NCI-H69 (cell line): ENCODE measurements at places on chromosomes 2 and 18.
A peak's percentile ranks its signal among the peaks of the same experiment; 100 is the strongest.

DNA sequence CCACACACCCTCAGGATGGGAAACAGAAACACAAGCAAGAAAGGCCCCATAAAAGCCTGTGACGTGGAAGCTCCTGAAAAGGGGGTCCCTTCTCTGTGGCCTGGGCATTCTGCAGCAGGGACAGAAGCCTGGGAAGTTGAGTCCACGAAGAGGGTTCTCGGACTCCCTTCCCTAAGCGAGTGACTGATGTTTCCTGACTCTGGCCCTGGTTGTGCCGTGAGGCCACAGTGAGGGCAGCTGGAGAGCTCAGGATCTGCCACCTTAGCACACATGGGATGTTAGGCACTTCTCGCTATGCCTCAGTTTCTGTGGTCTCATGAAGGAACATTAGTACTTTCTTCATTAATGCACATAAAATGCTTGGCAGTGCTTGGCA is 87.2 kb upstream of the ZFP36L2 start:
- DNase-seq, result no peak

DNA sequence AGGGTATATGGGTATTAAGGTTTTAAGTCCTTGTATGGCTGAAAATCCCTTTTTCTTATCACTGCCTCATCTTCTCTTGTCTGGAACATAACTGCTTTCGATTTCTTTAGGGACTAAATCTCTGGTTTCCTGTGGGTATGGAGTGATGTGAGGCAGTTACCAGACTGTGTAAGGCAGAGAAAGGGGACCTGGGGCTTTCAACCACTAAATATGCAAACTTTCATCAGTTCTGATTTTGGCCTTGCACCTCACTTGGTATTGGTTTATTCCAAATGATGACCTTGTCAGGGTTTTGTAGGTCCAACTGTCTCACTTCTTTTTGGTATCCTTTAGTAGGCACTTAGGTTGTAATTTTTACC is 9.3 kb downstream of the MAP4K4 start:
- no peak for DNase-seq

GRCh38 chr2:110872521-110872920 is 140.1 kb downstream of the ACOXL start:
- DNase-seq, result peak; percentile 37

DNA sequence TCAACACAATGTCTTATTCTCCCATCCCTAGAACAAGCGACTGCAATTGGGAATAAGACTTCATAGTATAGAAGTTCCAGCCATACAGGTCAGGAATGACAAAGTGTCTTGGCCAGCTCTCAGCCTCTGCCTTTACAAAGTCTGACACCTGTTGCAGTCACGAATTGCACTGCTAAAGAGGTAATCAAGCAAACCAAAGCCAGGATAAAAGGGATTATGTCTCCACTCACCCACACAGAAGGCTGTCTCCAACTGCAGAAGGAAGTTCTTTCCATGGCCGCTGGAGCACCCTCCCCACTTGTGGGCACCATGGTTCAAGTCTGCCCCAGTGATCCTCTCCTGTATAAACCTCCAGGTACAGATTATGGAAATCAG is 114.8 kb upstream of the PKDCC start:
- no peak for DNase-seq

- DNase-seq, result no peak
Observed at GRCh38 chr2:227891673-227892072, 20.2 kb downstream of the DAW1 start.

DNA sequence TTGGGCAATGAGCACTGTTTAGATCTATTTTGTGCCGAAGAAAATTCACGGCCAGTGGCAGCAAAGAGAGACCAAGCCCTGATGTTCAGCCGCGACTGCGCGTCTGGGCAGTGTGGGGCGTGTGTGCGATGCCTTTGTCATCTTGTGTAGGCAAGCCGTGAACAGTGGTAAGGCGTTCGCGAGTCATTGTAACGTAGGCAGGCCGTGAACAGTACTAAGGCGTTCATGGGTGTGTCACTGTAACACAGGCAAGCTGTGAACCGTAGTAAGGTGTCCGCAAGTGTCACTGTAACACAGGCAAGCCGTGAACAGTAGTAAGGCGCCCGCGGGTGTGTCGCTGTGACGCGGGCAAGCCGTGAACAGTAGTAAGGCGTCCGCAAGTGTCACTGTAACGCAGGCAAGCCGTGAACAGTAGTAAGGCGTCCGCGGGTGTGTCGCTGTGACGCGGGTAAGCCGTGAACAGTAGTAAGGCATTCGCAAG is 99.9 kb downstream of the NFATC1 start:
- DNase-seq, result no peak

DNA sequence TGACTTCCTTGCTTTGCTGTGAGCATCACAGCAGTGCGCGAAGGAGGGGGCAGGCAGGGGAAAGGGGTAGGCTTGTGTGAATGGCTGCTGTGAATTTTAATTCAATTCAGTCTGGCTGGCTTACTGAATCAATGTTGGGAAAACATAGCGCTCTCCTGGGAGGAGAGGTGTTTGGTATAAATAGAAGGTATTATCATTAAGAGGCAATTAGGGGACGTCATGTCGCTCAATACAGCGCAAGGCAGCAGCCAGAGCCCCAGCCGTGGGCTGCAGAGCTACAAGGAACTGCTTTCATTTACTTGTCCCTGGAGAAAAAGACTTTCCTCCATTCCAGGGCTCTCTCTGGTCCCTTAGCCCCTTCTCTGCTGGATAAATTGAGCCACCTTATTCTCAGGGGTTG is 181.4 kb upstream of the MSH6 start:
- DNase-seq, result peak; percentile 86

DNA sequence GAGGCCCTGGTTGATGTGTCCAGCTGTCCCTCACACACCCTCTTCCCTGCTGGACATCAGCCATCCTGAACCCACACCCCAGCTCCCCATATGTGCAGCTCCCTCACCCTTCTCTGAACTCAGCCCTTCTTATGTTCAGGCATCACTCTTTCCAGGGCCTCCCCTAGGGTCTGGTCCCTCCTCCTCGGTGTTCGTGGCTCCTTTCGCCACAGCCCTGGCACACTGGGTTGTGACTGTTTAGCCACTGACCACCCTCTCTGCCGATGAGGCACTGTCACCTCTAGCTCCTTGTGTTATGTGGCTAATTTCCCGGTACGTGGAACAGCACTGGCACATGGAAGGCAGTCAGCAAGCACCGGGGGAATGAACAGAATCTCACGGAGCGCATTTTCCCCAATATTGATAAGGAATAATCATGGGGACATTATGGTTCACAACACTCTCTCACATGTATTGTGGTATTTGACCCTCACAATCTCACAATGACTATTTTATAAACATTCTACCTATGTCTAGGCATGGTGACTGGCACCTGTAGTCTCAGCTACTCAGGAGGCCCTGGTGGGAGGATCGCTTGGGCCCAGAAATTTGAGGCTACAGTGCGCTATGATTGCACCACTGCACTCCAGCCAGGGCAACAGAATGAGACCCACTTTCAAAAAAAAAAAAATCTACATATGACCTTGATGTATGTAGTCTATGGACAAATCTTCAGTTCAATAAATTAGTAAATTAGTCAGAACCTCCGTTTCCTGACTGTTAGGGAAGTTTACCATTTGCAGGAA is 292.1 kb downstream of the MYT1L start:
- no peak for DNase-seq

DNA sequence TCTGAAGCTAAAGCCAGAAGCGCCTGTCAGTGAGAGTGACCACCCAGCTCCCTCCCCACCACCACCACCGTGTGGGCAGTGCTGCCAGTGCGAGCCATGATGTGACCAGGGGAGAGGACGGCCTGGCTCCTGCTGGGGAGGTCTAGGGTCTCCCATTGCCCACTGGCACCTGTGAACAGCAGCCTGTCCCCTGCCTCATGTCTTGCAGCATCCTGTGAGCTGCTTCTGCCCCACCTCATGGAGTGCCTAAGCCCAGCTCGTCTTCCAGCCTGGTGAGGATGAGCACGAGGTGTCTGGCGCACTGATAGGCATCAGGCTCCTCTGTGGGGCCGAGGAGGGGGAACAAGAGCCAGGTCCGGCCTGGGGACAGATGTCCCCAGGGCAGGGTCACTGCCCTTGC is 61.4 kb downstream of the FAM168B start:
- no peak for DNase-seq

DNA sequence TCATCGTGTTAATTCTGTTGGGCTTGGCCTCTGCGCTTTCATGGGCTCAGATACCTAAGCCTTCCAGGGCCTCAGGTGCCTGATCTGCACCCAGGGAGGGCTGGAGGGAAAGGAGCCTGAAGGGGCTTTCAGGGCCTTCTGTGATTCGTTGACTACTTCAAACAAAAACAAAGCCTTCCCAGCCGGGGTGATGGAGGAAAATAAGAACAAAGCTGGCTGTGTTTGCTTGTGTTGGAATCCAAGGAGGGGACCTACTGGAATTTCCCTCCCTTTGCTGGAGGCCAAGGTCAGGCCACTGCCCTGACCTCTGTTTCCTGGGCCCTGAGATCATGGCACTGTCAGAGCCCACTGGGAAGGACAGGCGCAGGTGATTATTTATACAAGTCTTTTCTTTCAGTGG is 135.3 kb downstream of the KLHL29 start:
- DNase-seq, result no peak

GRCh38 chr18:3046216-3046808 is 33.4 kb upstream of the LPIN2 start:
- no peak for DNase-seq

DNA sequence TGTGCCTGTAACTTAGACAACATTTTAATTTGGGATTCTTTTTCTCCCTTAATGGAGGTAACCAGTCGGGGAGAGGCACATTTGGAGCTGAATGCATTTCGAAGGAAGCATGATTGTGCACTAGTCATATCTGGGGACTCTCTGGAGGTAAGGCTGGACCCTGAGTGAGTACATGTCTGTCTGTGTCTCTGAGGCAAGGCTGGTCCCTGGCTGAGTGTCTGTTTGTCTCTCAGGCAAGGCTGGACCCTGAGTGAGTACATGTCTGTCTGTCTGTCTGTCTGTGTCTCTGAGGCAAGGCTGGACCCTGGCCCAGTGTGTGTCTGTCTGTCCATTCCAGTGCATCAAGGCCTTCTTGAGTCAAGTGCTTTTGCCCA is 51.5 kb upstream of the NFATC1 start:
- no peak for DNase-seq

DNA sequence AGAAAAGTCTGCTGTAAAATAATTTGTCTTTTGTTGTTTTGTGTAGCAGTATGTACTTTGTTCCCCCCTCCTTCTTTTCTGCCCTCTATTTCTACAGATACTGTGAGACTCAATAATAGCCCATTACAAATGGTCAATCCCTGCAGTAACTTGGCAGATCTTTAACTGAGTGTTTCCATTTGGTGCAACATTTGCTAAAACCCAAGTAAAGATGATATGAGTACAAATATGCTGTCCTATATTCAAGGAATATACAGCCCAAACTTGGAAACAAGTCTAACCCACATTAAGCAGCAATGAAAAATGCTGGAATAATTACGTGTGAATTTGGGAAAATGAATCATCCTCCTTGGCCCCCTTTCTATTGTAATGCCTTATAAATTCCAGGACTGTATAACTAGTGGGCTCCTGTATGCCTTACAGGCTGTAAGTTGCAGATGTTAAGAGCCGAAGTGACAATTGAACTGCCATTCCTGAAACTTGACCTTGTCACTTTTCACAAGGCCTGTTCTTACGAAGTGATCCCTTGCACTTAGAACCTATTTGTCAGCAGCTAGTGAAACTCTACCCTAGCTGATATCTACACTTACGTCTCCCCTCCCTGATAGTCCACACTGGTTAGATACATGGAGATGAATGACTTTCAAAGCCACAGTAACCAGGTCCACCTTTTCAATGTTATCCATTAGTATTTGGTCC is 104.9 kb downstream of the IRS1 start:
- no peak for DNase-seq

DNA sequence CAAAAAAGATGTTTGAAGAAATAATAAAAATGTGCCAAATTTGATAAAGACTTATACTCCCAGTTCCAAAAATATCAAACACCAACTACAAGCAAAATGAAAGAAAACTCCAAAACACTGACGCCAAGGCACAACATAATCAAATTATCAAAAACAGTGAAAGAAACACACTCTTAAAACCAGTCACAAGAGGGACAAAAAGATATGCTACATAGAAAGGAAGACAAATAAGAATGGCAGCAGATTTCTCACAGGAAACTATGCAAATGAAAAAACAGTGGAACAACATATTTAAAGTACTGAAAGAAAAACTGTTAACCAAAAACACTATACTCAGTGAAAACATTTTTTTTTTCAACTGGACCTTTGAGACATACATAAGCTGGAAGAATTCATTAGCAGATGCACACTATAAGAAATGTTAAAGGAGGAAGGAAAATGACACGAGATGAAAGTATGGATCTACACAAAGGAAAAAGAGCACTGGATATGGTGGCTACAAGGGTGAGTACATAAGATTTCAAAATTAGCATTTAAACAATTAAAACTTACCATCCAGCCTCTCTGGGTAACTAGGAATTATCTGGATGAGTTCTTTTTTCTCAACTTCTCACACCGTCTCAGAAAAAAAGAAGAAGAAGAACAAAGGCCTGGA is 94.0 kb upstream of the ACVR1C start:
- DNase-seq, result peak; percentile 7

DNA sequence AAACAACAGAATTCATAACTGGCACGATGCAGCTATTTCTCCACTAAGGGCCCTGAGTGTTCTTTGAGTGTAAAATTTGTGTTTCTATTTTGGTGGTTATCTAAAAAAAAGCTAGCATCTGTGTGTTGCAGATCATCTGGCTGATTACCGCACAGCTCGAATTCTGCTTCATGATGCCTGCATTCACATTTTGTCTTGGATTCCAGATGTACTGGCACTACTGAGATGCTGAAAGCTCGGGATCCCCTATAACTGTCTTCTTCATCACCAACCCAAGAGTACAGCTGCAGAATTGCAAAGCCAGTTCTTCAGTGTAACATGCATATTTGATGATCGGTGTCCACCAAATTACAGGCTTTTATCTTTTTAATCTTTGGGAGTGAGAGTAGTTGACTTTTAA is 51.6 kb upstream of the ZNF532 start:
- DNase-seq, result no peak

- DNase-seq, result no peak
Observed at GRCh38 chr2:175074478-175074877, 69.3 kb upstream of the CHN1 start.

DNA sequence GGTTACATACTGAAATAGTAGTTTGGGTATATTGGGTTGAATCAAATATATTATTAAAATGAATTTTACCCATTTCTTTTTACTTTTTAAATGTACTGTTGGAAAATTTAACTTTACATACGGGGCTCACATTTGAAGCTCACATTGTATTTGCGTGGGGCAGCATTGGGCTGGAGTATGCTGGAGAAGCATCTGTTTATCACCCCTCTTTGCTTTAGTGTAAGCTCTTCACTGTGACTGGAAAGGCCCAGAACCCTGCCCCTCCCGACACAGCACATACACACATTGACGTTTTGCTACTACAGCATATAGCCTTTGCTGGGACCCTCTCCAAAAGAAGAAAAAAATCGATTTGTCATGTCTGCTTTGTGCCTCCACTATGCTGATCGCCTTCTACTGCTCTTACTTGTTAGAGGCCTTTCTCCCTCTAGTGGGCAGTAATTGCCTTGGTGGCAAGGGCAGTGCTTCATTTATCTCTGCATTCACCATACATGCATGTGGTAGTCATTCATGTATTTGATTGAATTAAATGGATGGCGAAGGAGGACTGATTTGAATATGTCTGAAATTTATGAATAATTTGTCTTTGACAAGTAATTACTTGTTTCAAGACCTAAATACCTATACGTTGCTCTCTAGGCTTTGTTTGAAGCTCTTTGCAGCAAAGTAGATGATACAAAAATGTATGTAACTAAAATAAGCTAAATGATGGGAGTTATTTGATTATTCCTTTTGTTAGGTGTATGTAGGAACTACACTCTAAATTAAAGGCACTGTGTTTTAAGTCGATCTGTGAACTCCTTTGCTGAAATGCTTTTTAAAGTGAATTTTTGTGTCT is 37.4 kb downstream of the VAPA start:
- peak; percentile 83 for DNase-seq
